Pulmonary artery endothelial cell (primary cell): ENCODE measurements at places on chromosomes 16 and 17.

- no peak for DNase-seq
Observed at GRCh38 chr17:9273428-9274391, 252.4 kb downstream of the NTN1 start.

- DNase-seq: no peak
Observed at GRCh38 chr16:56517206-56517605, 2.6 kb downstream of the BBS2 start.

- DNase-seq: no peak
Observed at GRCh38 chr16:70685061-70685937, 554 bp downstream of the MTSS2 start.

GRCh38 chr16:88003736-88004135, 52.5 kb downstream of the BANP start:
- no peak for DNase-seq

DNA sequence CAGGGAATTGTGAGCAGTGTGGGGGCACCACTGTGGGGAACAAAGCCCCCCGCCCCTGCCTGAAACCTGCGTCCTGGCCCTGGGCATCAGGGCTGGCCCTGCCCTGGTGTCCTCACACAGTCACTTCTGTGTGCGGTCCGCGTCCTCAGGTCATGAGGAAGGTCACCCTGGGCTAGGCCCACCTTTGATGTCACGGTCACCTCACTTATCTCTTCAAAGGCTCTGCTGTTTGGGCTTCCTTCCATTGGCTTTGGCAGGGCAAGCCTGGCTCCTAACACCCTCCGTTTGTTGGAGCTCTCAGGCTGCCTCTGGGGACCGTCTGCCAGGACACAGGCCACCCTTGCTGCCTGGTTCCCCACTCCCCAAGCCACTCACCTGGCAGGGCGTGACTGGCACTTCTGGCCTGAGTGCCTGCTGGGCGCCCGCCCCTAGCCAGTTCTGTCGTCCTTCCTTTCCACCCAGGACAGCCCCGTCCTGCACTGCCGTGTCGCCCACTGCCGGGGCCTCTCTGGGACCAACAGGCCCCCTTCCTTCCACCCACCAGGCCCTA, 8.8 kb downstream of the CENPX start:
- DNase-seq: no peak

- no peak for DNase-seq
Observed at GRCh38 chr16:89843409-89844350, 15.4 kb downstream of the SPIRE2 start.

- no peak for DNase-seq
Observed at GRCh38 chr16:86384263-86384649, 126.1 kb upstream of the FOXF1 start.

DNA sequence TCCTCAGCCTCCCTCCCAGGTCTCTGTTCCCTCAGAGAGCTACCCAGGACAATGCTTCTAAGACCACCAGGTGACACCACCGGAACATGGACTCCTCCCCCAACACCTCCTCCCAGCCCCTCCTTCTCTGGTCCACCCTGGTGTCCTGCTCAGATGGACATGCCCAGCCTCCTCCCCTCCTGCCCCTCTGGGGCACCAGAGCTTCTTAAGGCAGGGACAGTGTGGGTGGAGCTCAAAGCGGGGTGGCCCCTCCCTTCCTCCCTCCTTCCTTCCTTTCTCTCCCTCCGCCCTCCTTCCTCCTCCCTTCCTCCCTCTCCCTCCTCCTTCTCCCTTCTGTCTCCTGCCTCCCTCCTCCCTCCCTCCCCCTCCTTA, 22.7 kb downstream of the TRPV3 start:
- DNase-seq: no peak

- DNase-seq: no peak
Observed at GRCh38 chr17:79504181-79504605, 106.7 kb downstream of the RBFOX3 start.

- DNase-seq: no peak
Observed at GRCh38 chr16:53415504-53415903, 18.8 kb upstream of the RBL2 start.

DNA sequence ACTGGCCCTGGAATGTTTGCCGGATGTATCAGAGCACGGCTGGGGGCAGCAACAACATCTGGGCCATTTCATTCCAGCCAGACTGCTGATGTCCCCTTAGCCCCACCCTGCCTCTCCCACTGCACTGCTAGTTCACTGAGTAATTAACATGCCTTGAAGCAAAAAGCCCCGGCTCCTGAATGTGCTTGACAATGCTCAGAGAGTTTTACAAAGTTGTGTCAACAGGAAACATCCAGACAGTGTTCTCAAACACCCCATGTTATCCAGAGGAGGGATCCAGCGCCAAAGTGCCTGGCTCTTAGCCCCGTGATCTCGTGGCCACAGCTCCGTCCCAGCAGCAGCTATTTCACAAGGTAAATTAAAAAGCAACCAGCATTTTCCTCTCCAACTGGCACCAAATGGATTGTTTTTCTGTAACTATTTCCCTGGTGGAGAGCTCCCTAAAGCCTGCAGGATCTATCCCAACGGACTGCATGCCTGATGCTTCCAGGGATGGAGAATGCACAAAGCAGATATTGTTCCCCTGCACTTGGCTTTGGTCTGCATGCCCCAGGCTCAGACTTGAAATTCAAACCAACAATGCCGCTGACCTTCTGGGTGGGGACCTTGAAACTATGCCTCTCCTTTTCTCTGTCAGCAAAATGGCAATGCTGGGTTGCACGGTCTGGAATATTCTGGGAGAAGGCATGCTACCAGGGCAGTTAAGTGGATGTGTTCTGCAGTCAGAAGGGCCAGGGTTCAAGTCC, 115.6 kb upstream of the CDH5 start:
- DNase-seq: no peak

DNA sequence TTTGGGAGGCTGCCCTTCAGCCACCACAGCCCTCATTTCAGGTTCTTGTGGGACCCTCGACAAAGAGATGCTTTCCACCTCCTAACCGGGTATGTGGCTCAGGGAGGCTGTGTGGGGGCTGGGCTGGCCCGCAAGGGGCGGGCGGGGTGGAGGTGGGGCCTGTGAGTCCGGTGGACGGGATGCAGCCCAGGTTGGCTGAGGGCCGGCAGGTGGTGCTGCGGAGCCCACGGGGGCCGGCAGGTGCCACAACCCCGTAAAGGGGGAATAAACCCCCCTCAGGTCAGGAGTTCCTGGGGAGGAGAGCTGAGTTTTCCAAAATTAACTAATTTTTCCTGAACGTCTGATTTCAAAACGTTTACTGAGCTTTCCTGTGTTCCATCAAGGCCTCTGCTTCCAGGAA, 4.9 kb upstream of the CIAO3 start:
- DNase-seq: no peak

DNA sequence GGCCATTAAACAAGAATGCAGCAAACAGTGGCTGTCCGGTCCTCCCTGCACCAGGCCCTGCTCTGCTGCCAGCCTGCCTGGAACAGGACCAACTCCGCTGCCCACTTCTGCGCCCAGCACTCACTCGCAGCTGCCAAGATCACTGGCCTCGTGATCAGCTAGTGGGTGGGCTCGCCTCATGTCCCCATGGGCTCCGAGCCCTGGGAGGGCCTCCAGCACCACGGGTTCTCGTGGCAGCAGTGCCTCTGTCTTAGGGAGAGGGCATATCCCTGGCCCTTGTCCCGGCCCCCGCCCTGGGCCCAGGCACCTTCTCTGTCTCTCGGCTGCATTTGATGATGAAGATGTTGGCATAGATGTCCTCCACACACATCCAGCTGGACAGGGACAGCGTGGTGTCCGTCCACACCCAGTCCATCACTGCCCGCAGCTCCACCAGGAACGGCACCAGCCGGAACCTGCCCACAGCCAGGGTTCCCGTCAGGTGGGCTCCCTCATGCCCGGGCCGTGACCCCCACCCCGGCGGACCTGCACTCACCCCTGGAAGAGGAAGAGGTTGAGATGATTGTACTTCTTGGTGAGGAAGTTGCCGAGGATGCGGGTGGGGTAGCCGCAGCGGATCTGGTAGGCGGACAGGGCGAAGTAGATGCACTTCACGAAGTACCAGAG, 13.1 kb downstream of the CTU2 start:
- DNase-seq: no peak

DNA sequence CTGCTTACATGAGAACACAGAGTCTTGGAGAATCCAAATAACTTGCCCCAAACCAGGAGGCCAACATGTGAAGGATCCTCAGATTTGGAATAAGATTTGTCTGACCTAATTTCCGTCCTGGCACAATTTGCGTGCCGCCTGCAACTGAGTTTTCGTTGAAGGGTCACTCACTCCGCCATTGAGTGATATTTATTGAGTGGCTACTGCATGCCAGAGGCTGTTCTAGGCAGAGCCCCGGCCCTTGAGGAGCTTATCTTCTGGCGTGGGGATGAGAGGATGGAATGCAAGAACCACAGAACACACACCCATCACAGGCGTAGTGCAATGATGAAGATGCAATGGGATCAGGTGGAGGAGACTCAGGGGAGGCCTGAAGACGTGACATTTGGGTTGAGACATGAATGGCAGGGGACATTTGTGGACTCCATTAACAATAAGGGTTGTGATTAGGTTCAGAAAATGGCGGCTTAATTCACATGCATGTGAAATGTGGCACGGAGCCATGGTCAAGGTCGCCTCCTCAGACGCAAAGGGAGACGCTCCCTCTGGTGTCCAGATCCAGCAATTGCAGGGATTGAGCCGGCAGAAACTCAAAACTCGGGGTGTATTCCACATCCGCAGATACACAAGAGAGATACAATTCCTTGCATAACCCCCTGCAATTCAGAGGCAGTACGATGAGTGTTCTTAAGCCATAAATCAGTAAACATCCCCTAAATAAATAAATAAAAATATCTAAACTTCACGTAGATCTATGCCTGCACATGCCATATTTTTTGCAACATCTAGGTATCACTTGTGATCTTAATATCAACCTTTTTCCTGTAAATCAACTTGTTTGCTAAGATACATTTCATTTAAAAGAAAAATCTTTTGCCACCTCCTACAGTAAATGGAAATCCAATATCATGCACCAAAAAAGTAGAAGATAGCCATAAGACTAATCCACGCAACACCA, 57.9 kb upstream of the CACNG4 start:
- DNase-seq: peak; percentile 46

DNA sequence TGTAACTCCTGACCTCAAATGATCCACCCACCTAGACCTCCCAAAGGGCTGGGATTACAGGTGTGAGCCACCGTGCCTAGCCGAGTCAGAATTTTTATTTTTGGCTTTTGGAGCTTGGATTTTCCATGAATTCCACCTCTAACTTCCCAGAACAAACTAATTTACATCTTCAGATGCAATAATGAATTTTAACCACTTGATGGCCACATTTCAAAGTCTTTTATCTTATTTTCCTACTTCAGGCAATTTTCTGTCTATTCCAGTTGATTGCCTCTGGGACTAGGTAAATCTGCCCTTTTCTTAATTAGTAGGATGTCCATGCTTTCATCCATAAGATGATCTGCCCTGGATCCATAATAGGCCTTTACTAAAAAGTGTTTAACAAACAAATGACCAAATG, 156.4 kb upstream of the ANKFN1 start:
- no peak for DNase-seq

GRCh38 chr17:34369571-34369970, 6.5 kb upstream of the CCL1 start:
- DNase-seq: no peak

DNA sequence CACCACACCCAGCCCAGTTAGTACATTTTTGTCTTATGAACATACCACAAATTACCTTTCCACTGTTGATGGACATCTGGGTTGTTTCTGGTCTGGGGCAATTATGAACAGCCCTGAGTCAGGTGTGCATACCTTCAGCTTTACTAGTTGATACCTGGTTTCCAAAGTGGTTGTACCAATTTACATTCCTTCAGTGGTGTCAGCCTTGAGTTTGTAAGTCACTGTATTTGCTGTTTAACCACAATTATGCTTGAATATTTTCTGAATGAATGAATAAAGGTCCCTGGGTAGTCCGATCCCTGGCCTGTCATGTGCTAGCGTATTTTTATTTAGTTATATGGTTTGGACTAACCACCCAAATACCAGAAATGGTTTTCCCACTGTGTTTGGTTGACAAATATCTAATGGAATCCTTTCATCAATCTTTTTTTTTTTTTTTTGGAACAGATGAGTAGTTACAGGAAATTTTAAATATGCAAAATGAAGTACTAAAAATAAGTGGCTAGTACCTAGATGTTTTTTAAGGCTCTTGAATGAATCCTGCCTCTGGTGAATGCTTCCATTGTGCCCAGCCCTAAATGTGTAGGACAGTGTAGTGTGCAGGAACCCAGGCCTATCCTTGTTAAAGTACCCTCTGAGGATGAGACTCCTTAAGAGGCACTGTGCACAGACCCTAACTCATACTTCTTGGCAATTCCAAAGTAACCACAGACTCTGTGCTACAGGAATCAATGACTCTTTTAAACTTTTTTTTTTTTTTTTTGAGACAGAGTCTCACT, 3.7 kb downstream of the DUSP14 start:
- DNase-seq: no peak

GRCh38 chr17:79741751-79742588, 11.2 kb downstream of the ENPP7 start:
- no peak for DNase-seq

- DNase-seq: no peak
Observed at GRCh38 chr16:61105544-61105943, 930.7 kb downstream of the CDH8 start.

- DNase-seq: no peak
Observed at GRCh38 chr17:47057830-47058229, 78.8 kb upstream of the RPRML start.

- DNase-seq: no peak
Observed at GRCh38 chr16:11613381-11614303, 26.9 kb upstream of the LITAF start.

DNA sequence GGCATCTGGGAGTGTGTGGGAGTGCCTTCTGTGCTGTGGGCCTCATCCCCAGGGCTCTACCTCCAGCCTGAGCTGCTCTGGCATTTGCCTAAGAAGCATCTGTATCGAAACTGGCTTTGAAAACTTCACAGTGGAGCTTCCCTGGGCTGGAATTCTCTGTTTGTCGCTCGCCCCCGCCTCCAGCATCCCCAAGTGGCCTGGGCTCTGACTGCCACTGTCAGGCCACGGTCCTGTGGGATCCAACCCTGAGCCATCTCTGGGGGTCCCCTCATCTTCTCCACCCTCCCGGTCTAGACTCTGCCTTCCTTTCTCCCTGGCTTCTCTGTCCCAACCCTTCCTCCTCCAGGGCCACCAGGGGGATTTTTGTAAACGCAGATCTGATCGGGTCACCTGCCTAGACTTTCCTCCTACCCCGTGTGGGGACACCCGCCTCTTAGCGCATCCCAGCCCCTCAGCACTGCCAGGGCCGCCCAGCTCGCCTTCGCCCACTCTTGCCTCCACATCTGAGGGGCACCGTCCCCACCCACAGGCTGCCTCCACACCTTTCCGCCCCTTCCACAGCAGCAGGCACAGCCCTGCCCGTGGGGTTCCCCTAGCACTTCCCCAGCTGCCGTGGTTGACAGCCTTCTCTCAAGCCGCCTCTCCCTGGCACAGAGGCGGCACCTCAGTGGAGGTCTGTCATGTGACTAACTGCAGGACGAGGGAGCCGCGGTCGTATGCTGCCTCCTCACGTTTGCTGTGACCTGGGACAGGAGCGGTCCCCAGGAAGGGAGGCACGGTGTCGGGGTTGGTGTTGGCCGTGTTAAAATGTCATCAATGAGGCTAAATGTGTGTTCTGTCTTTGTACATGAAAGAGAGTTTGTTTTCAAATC, 12.0 kb downstream of the TBC1D24 start:
- DNase-seq: no peak
